NCI-H524 treated with DMSO at 0.1 percent for 48 hours (cell line): ENCODE measurements at places on chromosomes 2 and 18.

- no peak for DNase-seq
These were observed 72.4 kb upstream of the NPAS2 start for GRCh38 chr2:100747551-100747950.

GRCh38 chr2:111983478-111984212 is 71.4 kb upstream of the TMEM87B start:
- DNase-seq: no peak

GRCh38 chr2:18637196-18637595 is 47.8 kb upstream of the NT5C1B start:
- DNase-seq: no peak

GRCh38 chr2:26971911-26972786 is 1.7 kb downstream of the MAPRE3 start:
- no peak for DNase-seq

GRCh38 chr2:175834477-175834876 is 167.6 kb downstream of the LNPK start:
- DNase-seq: peak; percentile 96

DNA sequence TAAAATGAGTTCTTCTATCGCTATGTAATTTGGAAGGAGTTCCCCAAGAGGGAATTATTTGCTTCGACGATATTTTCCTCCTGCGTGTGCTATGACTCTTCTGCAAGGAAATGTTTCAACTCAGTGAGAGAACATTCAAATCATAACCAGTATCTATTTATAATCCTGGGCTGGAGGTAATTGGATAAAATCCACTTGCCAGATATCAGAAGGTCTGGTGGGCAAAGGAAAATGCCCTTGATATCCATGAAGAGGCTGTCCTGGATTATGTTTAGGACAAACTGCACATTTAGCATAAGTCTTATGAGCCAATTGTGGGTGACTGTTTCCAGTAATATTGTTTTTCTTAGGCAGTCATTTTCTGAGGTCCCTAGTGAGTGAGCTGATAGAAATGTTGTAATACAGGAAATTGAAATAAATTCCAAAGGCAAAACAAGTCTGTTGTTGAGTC is 17.7 kb downstream of the RPIA start:
- no peak for DNase-seq

GRCh38 chr2:99959261-99960014 is 183.0 kb downstream of the AFF3 start:
- no peak for DNase-seq

GRCh38 chr2:1744151-1744445 is 217 bp downstream of the PXDN start:
- no peak for DNase-seq

- DNase-seq: no peak
These were observed 4.0 kb downstream of the PKP4 start for GRCh38 chr2:158460632-158461297.
